ENCODE measurements at places on chromosomes 11 and 22. TPM values are rescaled to one million over a fixed set of nuclear protein-coding genes. Genes with fewer than 3 reads are reported as not detected.

DNA sequence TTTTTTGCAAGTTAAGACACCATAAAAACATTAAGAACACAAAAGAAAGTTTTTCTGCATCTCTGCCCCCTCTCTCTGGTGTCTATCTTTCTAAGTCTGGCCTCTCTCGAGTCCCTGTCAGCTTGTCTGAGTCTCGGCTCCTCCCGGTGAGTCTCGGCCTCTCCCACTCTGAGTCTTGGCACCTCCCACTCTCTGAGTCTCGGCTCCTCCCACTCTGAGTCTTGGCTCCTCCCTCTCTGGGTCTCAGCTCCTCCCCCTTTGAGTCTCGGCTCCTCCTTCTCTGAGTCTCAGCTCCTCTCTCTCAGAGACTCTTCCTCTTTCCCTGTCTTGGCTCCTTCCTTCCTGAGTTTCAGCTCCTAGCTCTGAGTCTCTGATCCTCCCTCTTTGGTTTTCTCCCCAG lies 72.5 kb upstream of the AMPD3 start:
- no peak overlapping the region for H3K27ac ChIP-seq
- peak; percentile 19 for DNase-seq
- no peak overlapping the region for H3K4me3 ChIP-seq
- H3K27me3 ChIP-seq = peaks cover 6% of the 10 kb centered on the region

Gene NFAM1
- total RNA-seq = 0.27 TPM

Gene OR51B5
- total RNA-seq = 0.67 TPM

- no peak for DNase-seq
- H3K4me3 ChIP-seq = no peak overlapping the region
- H3K4me1 ChIP-seq = no peaks in the 10 kb centered on the region
- H3K27ac ChIP-seq = no peak overlapping the region
- H3K36me3 ChIP-seq = no peaks in the 10 kb centered on the region
- H3K27me3 ChIP-seq = no peaks in the 10 kb centered on the region
Measured at GRCh38 chr22:45082795-45083194, 73.0 kb upstream of the PHF21B start.

GRCh38 chr11:36672815-36673450 lies 74.9 kb upstream of the RAG2 start:
- H3K4me3 ChIP-seq = no peak overlapping the region
- H3K36me3 ChIP-seq = no peaks in the 10 kb centered on the region
- no peak overlapping the region for H3K27ac ChIP-seq
- DNase-seq = peak; percentile 57
- H3K4me1 ChIP-seq = no peaks in the 10 kb centered on the region

GRCh38 chr11:33248416-33248971 lies 8.7 kb upstream of the HIPK3 start:
- no peak overlapping the region for H3K27ac ChIP-seq
- peaks cover 2% of the 10 kb centered on the region for H3K27me3 ChIP-seq
- no peaks in the 10 kb centered on the region for H3K36me3 ChIP-seq
- no peak for DNase-seq
- no peak overlapping the region for H3K4me3 ChIP-seq

DNA sequence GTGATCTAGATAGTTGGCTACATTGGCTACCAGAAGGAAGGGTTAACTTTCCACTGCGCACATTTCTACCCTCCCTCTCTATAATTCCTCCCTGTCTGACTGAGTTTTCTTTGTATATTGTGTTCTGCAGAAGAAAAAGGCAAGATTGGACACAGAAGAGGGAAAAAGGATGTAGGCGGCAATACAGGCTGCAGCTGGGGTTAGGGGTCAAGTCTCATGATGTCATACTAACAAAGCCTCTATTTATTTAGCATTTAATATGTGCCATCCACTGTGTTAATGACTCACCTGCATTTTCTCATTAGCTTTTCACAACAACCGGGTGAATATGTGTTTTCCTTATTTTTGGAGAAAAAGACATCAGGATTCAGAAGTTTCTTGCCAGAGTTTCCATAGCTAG lies 2.0 kb downstream of the FAM83F start:
- no peak overlapping the region for H3K4me3 ChIP-seq
- H3K4me1 ChIP-seq = peaks cover 11% of the 10 kb centered on the region
- peaks cover 13% of the 10 kb centered on the region for H3K27me3 ChIP-seq
- no peak overlapping the region for H3K27ac ChIP-seq
- no peak for DNase-seq

Measured in B cell (primary cell).